Head of caudate nucleus (tissue), 42 donors: ENCODE measurements at places on chromosomes 6 and 20.

DNA sequence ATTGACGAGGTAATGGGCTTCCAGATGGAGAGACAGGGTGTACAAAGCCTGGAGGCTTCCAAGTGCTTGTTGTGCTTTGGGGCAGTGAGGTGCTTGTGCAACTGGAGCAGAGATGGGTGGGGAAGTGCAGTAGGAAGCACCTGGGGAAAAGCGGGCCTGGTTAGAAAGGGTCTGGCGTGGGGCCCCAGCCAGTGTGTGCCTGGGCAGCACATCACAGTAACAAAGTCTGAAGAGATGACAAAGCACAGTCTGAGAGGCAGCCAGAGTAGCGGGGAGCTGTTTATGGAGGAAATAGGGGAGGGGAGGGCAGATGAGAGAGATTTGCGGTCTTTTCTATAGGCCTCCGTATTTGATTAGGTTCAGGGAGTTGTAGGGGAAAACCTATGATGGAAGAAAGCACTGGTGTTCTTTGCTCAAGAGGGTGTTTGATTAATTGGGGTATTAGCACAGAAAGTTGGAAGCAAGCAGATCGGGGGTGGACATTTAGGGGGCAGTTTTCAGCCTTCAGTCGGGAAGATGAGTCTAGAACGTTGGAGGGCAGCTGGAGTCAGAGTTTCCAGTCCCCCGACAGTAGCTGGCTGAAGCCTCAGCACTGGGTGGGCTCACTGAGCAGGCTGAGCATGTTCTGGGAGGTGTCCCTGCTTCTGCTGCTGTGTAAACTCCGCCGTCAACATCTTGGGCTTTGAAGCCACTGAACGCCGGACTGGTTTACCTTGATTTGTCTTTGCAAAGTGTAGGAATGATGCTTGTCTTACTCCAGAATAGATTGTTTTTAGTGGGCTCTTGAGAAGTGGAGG lies 15.5 kb upstream of the MROH8 start:
- no peak for DNase-seq

DNA sequence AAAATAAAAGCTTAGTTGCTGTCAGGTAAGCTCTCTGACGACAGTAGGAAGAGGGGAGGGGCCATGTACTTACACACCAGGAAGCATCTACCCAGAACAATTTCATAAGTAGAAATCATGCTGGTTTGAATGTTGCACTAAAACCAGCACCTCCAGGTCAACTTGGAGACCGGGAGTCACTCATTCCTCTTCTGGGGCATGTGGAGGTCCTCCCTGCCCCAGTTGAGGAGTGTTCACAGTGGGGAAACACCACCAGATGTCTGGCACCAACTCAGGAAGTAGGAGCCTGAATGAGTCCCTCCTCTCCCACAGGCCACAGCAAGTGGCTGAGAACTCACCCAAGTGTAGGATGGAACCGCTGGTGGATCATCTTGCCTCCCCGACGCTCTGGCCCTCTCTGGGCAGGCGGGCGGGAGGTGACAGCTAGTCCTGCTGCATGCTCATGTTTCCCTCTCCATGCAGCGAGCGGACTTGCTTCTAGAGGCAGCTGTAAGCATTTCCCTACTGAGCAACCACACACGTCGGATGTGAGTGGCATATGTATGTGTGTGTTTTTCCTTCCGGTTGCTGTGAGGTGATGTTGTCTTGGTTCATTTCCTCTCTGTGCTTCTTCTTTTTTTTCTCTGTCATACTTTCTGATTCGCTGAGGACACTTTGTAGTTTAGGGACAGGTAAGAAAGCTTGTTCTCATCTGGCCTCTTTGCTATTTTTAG lies 149.5 kb upstream of the NEDD9 start:
- DNase-seq = no peak

DNA sequence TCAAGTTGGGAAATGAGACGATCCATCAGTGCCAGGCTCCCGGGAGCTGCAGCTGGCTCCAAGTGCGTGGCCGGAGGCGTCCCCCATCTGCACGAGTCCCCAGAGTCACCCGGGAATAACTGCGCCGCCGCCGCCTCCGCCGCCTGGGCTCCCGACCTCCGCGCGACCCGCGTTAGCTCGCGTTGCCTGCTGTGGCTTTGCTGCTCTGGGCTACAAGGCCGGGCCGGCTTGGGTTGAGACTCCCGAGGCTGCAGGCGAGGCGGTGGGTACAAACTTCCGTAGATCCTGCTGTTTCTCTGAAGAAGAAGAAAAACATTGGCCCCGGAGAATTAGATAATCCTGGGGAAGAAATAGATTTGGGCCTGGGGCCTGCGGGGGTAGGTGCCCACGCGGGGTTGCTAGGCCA lies 7.4 kb upstream of the LAMP5 start:
- DNase-seq = peak; percentile 66

GRCh38 chr20:20894753-20895152 lies 182.3 kb upstream of the RALGAPA2 start:
- no peak for DNase-seq

DNA sequence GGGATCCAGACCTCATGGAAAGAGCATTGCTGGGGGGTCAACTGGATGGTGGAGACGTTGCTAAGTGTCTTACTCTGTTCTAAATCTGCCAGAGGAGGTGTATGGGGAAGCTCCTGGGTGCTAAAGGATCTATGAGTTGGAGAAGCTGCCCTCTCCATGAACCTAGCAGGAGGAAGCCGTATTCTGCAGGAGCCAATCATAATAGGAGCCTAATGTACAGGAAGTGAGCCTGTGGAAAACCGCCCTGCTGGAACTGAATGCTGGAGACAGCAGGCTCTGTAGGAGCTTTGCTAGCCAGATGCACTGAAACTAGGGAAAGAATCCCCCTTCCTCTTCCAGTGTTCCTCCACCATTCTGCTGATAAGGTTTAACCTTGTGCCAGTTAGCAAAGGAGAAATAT lies 10.9 kb downstream of the CASP8AP2 start:
- DNase-seq = no peak

DNA sequence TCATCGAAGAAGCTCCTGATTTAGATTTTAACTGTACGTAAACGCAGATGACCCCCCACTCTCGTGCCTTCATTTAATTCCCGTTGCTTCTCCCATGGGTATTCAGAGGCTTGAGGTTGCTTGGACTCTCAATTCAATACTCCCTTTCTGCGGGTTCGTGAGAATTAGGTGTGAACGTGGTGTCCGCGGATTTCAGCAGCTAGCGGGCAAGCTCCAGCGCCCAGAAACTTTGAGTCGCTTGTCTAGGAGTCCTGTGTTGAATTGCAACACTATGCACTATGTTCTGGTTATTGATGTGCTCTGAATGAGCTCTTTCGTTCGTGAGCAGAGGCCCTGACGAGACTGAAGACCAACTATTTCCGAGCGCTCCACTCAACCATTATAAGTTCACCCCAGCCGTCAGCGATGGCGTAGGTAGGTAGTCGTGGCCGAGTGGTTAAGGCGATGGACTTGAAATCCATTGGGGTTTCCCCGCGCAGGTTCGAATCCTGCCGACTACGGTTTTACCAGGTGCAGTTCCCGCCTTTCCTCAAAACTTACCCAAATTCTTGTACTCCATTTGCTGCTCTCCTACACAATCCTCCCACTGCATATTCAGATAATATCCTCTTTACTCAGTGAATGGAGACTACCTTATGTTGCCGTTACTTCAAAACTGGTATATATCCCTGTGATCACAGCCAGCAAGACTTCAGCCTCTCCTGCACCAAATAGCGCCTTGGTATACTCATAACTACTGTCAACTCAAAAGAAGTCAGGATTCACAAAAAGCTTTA lies 72.6 kb upstream of the ZNF184 start:
- DNase-seq = no peak

DNA sequence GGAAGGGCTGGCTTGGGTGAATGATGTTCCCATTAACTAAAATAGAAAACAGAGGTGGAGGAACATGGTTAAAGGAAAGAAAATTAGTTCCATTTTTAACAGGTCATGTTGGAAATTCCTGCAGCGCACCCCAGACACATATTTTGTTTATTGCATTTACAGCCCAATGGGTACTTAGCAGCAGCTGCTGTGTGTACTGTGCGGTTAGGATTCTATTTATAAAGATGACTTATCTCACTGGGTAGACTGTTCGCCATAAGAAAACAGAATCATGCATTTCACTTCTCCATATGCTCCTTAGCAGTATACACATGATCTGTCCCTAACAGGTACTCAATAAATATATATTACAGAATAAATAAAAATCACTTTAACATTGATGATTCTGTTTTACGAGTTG lies 135.8 kb downstream of the SLC35F1 start:
- no peak for DNase-seq

DNA sequence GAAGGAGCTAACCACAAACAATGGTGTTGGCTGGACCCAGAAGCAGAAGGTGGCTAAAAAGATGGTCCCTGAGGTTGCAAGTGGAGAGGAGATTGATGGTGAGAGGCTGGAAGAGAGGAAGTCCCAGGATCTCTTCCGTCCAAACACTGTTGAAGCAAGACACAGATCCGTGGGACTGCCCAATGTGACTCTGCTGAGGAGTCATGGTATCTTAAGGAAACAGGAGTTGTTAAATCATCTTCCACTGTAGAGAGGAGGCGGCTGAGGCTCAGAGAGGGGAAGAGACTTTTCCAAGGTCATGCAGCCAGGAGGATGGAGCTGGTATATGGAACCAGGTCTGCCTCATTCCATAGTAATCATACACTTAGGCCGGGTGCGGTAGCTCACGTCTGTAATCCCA lies 4.1 kb upstream of the ZNF335 start:
- DNase-seq = no peak

DNA sequence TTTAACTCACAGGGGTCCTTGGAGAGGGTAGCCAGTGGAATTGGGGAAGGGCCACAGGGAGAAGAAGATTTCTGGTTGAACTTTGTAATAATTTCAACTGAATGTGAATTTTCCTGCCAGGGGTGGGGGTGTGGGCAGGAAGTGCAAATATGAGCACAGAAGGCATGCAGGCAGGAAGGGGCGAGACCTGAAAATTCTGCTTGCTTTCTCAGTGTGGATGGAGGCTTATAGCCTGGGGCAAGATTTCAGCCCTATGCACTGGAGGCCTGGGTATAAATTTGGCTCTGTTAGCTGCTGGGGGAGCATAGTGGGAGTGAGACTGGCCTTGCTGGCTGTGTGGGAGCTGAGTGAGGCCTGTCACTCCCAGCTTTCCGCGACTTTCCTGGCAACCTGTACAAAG lies 54.4 kb downstream of the PERP start:
- no peak for DNase-seq

DNA sequence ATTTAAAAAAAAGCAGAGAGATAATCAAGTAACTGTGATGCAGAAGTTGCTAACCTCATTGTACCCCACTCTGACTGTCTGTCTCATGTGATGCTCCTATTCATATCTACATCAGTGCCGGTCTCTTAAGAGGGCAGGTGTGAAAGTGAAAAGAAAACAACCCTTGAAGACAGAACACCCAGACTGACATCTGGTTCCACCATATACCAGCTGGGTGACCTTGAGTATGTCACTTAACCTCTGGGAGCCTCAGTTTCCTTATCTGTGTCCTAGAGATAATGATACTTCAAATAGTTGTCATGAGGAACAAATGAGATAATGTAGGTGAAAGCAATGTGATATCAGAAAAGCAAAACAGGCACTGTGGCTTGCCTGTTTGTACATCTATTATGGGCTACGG lies 426.8 kb upstream of the SOX4 start:
- no peak for DNase-seq

GRCh38 chr20:49635866-49636265 lies 67.9 kb upstream of the PTGIS start:
- DNase-seq = no peak

- DNase-seq = no peak
These were observed 523.0 kb upstream of the FLRT3 start for GRCh38 chr20:14860410-14860814.

- DNase-seq = no peak
These were observed 882 bp downstream of the CNR1 start for GRCh38 chr6:88165087-88165843.

GRCh38 chr6:7630792-7631191 lies 40.8 kb downstream of the SNRNP48 start:
- DNase-seq = no peak

- no peak for DNase-seq
These were observed 519.8 kb upstream of the CITED2 start for GRCh38 chr6:139894271-139894670.

DNA sequence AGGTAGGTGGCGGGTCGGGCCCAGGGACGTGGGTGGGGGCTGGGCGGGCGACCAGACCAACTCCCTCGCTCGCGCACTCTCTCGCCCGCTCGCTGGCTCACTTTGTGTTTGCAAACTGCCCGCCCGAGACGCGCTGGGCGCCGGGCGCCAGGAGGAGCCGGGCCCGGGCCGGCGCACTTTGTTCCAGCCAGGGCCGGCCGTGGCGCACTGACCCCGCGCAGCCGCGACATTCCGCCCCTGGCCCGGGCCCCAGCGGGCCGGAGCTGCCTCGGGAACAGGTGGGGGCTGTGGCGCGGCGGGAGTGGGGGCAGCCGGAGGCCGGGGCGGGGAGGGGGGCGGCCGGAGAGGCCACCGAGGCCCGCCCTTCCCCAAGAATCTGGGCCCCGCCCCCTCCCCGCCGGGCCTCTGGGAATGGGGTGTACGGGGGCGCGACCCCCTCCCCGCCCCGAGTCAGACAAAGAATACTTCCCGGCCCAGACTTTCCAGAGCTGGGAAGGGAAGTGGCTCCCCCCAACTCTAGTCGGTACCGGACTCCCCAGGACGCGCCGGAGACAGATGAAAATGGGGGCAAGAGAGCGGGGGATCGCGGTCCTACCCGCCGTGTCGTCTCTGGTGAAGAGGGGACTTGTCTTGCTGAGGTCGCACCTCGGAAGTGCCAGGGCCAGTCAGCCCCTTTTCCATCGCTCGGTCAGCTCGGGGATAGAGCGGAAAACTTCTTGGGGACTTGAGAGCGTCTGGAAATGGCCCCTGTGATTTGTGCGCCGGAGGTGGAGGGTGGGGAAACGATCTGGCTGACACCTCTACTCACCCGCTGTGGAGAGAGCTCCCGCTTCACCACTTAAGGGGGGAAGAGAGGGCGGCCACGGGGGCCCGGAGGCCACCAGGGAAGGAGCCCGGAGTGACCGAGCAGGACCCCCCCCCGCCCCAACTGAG lies 951 bp downstream of the FOXP4 start:
- peak; percentile 35 for DNase-seq

GRCh38 chr20:38538789-38539188 lies 42.2 kb upstream of the ADIG start:
- DNase-seq = no peak

GRCh38 chr6:84836366-84836765 lies 72.0 kb upstream of the TBX18 start:
- no peak for DNase-seq

DNA sequence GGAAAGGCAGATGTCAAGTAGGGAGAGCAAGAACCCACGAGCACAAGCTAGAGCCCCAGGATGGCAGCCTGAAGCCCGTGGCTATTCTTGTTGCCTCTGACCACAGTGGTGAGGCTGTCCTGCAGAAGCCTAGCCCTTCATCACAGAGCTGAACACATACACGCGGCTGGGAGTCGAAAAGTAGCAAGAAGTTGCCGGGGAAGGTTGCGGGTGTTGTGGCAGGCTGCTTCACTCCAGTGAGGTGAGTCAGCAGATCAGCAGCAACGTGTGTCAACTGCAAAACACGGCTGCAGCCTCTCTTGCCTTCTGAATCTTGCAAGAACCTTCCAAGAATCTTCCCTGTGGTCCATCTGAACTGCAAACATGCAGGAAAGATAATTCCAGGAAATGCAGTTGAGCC lies 10.6 kb upstream of the STX16 start:
- no peak for DNase-seq

GRCh38 chr6:7919871-7920270 lies 9.3 kb upstream of the TXNDC5 start:
- peak; percentile 73 for DNase-seq

GRCh38 chr6:75791881-75792280 lies 42.8 kb downstream of the MYO6 start:
- DNase-seq = no peak

GRCh38 chr20:43434565-43434964 lies 23.1 kb upstream of the SRSF6 start:
- no peak for DNase-seq
